Spleen (tissue), 13 donors: ENCODE measurements at places on chromosomes 1 and 21. TPM values are rescaled to one million over a fixed set of nuclear protein-coding genes. Genes with fewer than 3 reads are reported as not detected.
A peak's percentile ranks its signal among the peaks of the same experiment; 100 is the strongest.

Gene TLR5
- polyA plus RNA-seq, result 1.6 TPM

GRCh38 chr1:213987422-213987926 lies 299 bp upstream of the PROX1 start:
- peak overlapping the region; percentile 92 for H3K27ac ChIP-seq
- DNase-seq, result peak; percentile 85
- H3K36me3 ChIP-seq, result no peaks in the 10 kb centered on the region
- no peaks in the 10 kb centered on the region for H3K27me3 ChIP-seq
- peaks cover 46% of the 10 kb centered on the region for H3K4me1 ChIP-seq
- peak overlapping the region; percentile 71 for H3K4me3 ChIP-seq

Gene OR2AK2
- not detected for polyA plus RNA-seq

Gene TP53BP2
- 8.0 TPM for polyA plus RNA-seq

- H3K36me3 ChIP-seq, result no peaks in the 10 kb centered on the region
- H3K4me3 ChIP-seq, result no peak overlapping the region
- H3K27ac ChIP-seq, result no peak overlapping the region
Measured at GRCh38 chr1:233700338-233700737, 86.4 kb downstream of the KCNK1 start.

- no peaks in the 10 kb centered on the region for H3K27me3 ChIP-seq
- no peak overlapping the region for H3K4me3 ChIP-seq
- no peaks in the 10 kb centered on the region for H3K36me3 ChIP-seq
- no peak for DNase-seq
- no peak overlapping the region for H3K27ac ChIP-seq
Measured at GRCh38 chr1:199815947-199816346, 211.6 kb upstream of the NR5A2 start.

DNA sequence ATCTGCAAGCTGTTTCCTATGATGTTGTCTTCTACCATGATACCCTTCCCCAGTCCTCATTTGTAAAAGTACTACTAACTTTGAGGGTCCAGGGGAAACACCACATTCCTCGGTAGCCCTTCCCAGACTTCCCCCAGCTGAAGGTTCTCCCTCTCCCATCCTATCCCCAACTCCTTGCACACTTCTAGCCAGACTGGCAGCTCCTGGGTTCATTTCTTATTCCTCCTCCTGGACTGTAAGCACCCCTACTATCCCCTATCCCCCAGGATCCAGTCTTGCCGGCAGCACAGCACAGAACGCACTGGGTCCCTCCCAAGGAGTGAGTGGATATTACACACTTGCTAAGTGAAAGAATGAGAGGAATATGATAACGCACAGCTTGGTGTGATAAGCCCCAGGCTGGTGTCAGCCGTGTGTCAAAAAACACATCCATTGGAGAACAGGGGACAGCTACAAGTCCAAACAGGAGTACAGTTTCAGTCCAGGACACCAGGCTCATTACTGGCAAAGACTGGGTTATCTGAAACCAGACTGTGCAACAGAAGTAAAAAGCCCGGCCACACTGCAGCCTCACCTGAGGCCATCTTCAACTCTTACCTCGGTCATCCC lies 100.2 kb downstream of the SSBP3 start:
- no peak overlapping the region for H3K27ac ChIP-seq
- no peak overlapping the region for H3K4me3 ChIP-seq
- peaks cover 27% of the 10 kb centered on the region for H3K4me1 ChIP-seq
- no peaks in the 10 kb centered on the region for H3K27me3 ChIP-seq
- DNase-seq, result no peak

GRCh38 chr1:214318956-214319736 lies 38.2 kb downstream of the SMYD2 start:
- no peaks in the 10 kb centered on the region for H3K27me3 ChIP-seq
- no peak overlapping the region for H3K4me3 ChIP-seq
- DNase-seq, result peak; percentile 73
- peaks cover 72% of the 10 kb centered on the region for H3K36me3 ChIP-seq

GRCh38 chr1:30200161-30200560 lies 523.2 kb downstream of the MATN1 start:
- peaks cover 35% of the 10 kb centered on the region for H3K27me3 ChIP-seq
- H3K36me3 ChIP-seq, result no peaks in the 10 kb centered on the region
- no peaks in the 10 kb centered on the region for H3K4me1 ChIP-seq
- H3K27ac ChIP-seq, result no peak overlapping the region
- no peak for DNase-seq

DNA sequence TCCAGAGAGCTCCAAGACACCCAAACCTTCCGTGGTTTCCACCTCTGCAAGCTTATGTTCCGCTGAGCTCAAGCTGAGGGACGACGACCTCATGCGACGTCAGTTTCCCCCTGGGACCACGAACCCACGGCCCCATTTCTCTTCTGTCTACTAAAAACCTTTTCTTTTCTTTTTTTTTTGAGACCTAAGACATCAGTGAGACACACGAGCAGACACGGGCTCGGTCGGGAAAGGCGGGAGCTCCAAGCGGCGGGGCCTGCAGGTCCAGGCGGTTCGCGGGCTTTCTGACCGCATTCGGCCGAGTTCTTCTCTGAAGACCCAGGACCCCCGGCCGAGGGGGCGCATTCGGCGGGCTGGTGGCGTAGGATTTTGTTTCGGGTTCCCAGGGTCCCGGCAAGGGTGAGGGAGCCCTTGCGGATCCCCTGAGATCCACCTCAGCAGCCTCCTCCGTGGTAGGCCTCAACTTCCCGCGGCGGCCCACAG lies 402 bp downstream of the C21orf58 start:
- peak overlapping the region; percentile 79 for H3K4me3 ChIP-seq
- no peaks in the 10 kb centered on the region for H3K27me3 ChIP-seq

GRCh38 chr1:21749859-21750468 lies 33.0 kb downstream of the USP48 start:
- H3K4me3 ChIP-seq, result no peak overlapping the region
- H3K27me3 ChIP-seq, result no peaks in the 10 kb centered on the region
- H3K27ac ChIP-seq, result no peak overlapping the region
- peaks cover 100% of the 10 kb centered on the region for H3K36me3 ChIP-seq
- H3K4me1 ChIP-seq, result no peaks in the 10 kb centered on the region

Gene PLA2G4A
- polyA plus RNA-seq, result 1.4 TPM

DNA sequence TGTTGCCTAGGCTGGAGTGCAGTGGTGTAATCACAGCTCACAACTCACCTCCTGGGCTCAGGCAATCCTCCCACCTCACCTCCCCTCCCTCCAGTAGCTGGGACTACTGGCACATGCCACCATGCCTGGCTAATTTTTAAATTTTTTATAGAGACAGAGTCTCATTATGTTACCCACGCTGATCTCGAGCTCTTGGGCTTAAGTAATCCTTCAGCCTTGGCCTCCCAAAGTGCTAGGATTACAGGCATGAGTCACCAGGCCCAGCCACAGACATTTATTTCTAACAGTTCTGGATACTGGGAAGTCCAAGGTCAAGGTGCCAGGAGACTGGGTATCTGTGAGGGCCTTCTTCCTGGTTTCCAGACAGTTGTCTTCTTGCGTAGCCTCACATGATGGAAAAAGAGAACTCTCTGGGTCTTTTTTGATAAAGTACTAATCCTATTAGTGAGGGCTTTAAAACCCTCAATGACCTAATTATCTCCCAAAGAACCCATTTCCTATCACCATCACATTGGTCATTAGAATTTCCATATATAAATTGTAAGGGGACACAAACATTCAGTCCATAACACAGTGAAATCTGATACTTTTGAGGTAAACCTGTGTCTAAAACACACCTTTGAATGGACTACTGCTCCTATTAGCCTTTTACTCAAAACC lies 67.9 kb downstream of the PHACTR4 start:
- H3K27ac ChIP-seq, result peak overlapping the region; percentile 77
- peaks cover 19% of the 10 kb centered on the region for H3K4me1 ChIP-seq
- DNase-seq, result no peak
- H3K27me3 ChIP-seq, result no peaks in the 10 kb centered on the region
- H3K4me3 ChIP-seq, result peak overlapping the region; percentile 62

GRCh38 chr1:238790882-238791281 lies 595.5 kb upstream of the CHRM3 start:
- no peaks in the 10 kb centered on the region for H3K4me1 ChIP-seq
- DNase-seq, result no peak
- no peaks in the 10 kb centered on the region for H3K27me3 ChIP-seq
- H3K27ac ChIP-seq, result no peak overlapping the region
- no peaks in the 10 kb centered on the region for H3K36me3 ChIP-seq

- no peak overlapping the region for H3K27ac ChIP-seq
- H3K4me3 ChIP-seq, result no peak overlapping the region
- no peaks in the 10 kb centered on the region for H3K27me3 ChIP-seq
- no peak for DNase-seq
Measured at GRCh38 chr1:116024626-116025025, 48.3 kb downstream of the SLC22A15 start.

- no peak overlapping the region for H3K4me3 ChIP-seq
- no peak for DNase-seq
- H3K4me1 ChIP-seq, result no peaks in the 10 kb centered on the region
- H3K27me3 ChIP-seq, result no peaks in the 10 kb centered on the region
- no peak overlapping the region for H3K27ac ChIP-seq
Measured at GRCh38 chr1:55622074-55622473, 406.9 kb upstream of the USP24 start.

Gene TMEM183A
- 40.7 TPM for polyA plus RNA-seq

DNA sequence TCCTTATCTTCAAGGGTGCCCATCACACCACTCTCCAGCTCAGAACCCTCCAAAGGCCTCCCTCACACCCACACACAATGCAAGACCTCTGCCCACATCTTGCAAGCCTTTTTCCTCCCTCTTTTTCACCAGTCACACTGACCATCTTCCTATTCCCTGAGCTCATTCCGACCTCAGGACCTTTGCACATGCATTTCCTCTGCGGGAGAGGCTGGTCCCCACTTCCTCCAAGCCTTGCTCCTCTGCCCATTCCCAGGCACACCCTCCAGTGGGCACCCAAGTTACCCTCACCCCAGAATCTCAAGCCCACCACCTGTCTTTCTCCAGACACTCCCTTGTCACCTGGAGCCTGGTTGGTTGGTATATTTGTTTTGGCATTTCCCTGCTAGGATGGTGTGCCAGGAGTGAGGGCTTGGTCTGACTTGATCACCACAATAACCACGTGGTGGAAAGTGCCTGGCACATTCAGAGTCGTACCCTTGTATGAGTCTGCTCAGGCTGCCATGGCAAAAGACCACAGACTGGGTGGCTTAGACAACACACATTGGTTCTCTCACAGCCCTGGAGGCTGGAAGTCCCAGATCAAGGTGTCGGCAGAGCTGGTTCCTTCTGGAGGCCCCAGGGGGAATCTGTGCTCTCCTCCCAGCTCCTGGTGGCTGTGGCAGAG lies 13.2 kb downstream of the MX2 start:
- no peak overlapping the region for H3K27ac ChIP-seq
- no peaks in the 10 kb centered on the region for H3K27me3 ChIP-seq
- H3K4me1 ChIP-seq, result no peaks in the 10 kb centered on the region

DNA sequence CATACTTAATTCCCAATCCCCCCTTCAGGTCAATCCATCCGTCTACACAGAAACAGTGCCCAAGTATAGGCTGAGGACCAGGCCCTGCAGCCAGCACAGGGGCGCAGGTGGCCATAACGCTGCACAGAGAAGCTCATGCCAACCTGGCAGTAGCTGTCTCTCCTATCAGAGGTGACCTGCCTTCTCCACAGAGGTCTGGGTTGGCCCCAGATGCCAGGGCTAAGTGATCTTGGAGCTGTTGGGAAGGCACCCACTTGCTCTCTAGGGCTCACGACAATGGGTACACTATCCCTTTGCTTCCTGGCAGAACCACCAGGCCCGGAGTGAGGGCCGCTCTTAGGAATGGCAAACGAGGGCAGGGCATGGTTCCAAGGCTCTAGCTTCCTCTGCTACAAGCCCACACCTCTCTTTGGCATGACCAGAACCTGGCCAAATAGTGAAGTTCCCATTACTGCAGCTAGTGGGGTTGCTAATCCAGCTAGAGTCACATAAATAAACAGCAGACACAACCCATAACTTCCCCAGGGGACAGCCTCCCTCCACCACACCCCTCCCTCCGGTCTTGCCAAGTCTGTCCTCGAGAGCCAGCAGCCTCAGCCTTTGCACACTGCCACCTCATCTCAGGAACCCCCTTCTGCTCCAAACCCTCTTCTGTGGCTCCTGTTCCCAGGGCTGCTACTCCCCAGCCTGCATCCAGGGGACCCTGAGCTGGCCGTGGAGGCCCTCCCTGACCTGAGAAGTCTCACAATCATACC lies 113.0 kb downstream of the GLIS1 start:
- H3K36me3 ChIP-seq, result no peaks in the 10 kb centered on the region
- H3K4me1 ChIP-seq, result no peaks in the 10 kb centered on the region
- no peaks in the 10 kb centered on the region for H3K27me3 ChIP-seq
- no peak overlapping the region for H3K27ac ChIP-seq
- no peak overlapping the region for H3K4me3 ChIP-seq

Gene GALNT2
- 7.9 TPM for polyA plus RNA-seq

Gene REN
- polyA plus RNA-seq, result 0.12 TPM

GRCh38 chr1:81756872-81757271 lies 43.9 kb upstream of the ADGRL2 start:
- H3K4me3 ChIP-seq, result no peak overlapping the region
- no peak overlapping the region for H3K27ac ChIP-seq
- H3K27me3 ChIP-seq, result no peaks in the 10 kb centered on the region
- no peak for DNase-seq
- H3K36me3 ChIP-seq, result no peaks in the 10 kb centered on the region
- no peaks in the 10 kb centered on the region for H3K4me1 ChIP-seq

Gene MYCBP
- 14.5 TPM for polyA plus RNA-seq

Gene SPRR3
- polyA plus RNA-seq, result 0.39 TPM

DNA sequence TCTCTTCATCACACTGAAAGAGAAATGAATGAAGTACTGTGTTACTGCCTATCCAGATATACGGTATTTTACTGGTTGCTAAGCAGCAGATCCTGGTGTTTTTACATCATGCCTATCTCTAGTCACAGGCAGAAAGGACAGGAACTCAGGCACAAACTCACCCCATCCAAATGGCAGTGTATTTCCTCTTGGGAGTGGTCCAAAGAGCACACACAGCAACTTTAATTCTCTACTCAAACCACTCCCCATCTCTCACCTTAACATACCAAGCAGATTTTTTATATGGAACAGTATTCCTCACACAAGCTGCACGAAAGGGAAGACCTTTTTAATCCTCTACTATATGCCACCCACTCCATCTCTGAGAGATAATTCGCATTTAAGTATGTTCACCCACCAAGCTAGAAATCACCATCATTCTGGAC lies 27.3 kb downstream of the EIF4G3 start:
- DNase-seq, result no peak
- no peak overlapping the region for H3K4me3 ChIP-seq
- H3K27ac ChIP-seq, result no peak overlapping the region

GRCh38 chr1:85484264-85484663 lies 19.3 kb upstream of the DDAH1 start:
- H3K27ac ChIP-seq, result no peak overlapping the region
- no peak for DNase-seq
- no peaks in the 10 kb centered on the region for H3K27me3 ChIP-seq
- H3K36me3 ChIP-seq, result no peaks in the 10 kb centered on the region
- no peak overlapping the region for H3K4me3 ChIP-seq

Gene CELF3
- polyA plus RNA-seq, result not detected

Gene ERICH3
- polyA plus RNA-seq, result 0.28 TPM

GRCh38 chr1:24503059-24503751 lies 569 bp downstream of the RCAN3 start:
- H3K4me1 ChIP-seq, result peaks cover 71% of the 10 kb centered on the region
- H3K36me3 ChIP-seq, result no peaks in the 10 kb centered on the region
- peak overlapping the region; percentile 51 for H3K27ac ChIP-seq
- H3K4me3 ChIP-seq, result peak overlapping the region; percentile 68
- H3K27me3 ChIP-seq, result peaks cover 58% of the 10 kb centered on the region
- DNase-seq, result peak; percentile 83
